ENCODE measurements at places on chromosomes 2 and 18.
A peak's percentile ranks its signal among the peaks of the same experiment; 100 is the strongest.

DNA sequence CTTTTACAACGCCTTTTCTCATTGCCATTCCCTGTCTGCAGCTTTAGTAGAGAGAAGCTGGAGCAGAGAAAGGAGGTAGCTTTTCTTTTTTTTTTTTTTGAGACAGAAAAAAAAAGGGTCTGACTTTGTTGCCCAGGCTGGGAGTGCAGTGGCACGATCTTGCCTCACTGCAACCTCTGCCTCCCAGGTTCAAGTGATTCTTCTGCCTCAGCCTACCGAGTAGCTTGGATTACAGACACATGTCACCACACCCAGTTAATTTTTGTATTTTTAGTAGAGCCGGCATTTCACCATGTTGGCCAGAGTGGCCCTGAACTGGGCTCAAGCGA, 25.0 kb upstream of the ACSL3 start:
- DNase-seq, result no peak

- DNase-seq, result peak; percentile 47
Measured at GRCh38 chr18:70489986-70490933, 201.4 kb downstream of the SOCS6 start.

DNA sequence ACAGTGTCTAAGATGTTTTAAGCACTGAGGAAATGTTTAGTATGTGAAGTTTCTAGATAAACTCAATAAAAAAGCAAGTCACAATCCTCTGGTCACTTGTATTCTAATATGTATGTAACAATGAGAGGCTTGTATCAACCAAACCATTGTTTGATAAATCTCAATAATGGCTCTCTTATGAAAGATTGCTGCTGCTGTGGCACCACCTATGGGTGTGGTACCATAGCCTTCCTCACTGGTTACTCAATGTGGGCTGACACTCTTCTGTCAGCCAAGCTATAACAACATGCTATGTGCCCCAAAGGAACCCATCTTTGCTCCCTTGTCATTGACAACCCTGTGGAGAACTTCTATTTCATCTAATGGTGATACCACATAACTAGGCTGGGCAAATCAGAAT, 12.6 kb upstream of the RAB1A start:
- peak; percentile 28 for DNase-seq

GRCh38 chr2:3168230-3168891, 209.3 kb downstream of the EIPR1 start:
- DNase-seq, result no peak

DNA sequence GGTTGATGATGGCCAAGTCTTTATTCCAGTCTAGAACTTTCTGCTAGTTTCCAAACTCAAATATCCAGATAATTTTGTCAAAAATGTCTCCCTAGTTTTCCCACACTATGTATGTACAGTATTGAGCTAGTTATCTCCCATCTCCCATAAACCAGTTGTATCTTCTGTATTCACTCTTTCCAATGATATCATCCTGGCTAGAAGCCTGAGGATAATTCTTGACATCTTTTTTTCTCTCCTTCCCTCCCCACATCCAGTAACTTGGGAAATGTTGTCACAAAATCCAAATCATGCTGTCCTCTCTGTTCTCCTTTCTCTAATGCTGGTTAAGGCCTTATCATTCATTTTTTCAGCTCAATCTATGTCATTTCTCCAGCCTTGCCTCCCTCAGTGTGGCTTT, 553.8 kb upstream of the FANCL start:
- no peak for DNase-seq

Measured in activated CD4-positive, alpha-beta T cell treated with anti-CD3 and anti-CD28 coated beads for 36 hours (primary cell).